ENCODE measurements at places on chromosomes 2 and 18.

GRCh38 chr2:208033701-208034502 lies 8.6 kb upstream of the PLEKHM3 start:
- DNase-seq: no peak

DNA sequence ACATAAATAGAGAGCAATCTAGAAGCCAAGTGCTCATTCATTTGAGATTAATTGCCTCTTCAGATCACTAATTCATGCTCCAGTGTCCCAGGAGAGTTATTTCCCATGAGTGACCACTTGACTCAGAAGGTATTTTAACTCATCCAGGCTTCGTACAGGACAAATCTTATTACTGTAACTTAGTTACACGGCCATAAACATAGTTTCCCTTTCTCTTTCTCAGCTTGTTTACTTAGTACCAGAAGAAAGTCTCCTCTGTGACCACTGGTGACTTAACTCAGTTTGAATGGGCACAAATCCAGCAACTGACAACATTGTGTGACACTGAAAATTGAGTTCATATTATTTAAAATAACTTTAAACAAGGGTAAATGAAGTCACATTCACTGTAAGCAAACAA lies 25.3 kb downstream of the MMADHC start:
- no peak for DNase-seq

DNA sequence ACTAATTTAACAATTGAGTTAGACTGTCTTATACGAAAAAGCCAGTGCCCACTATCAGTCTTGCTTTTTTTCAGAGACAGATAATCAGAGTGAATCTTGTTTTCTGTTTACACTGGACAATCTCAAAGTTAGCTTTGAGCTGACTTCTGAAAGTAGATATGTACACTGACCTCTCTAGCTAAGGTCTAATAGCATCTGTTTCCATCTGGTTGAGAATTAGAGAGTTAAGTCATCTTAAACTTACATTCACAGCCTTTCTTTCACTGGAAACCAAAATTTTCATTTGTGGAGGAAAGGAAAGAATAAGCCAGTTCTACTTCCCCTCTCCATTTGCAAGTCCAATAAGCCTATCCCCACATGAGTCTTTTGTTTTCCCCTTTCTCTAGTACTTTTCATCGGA lies 89.3 kb downstream of the VRK2 start:
- no peak for DNase-seq

- DNase-seq: no peak
Observed at GRCh38 chr2:149472413-149472812, 115.2 kb downstream of the MMADHC start.

GRCh38 chr2:241912021-241912555 lies 42.6 kb downstream of the RTP5 start:
- no peak for DNase-seq

DNA sequence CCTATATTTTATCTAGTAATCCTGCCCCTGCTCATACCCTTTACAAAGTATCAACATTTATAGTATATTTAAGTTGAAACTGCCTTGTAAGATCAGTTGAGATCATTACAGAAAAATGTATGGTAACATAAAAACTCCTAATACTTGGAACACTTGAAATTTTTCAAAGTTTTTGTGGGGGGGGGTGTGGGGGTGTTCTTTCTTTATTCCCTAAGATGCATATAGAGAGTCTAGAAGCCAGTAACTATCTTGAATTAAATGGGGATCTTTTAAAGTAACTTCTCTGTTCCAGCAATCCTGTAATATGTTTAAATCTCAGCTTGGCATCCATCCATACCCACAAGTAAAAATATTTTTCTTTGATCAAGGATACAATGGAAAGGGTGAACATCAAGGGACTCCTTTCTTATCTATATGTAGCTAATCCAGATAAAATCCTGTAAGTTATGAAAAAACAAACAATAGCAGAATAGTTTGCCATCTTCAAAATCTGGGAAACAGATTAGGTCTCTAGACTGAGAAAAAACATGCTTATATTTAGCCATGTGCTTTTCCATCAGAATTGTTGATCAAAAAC lies 455.3 kb downstream of the MEIS1 start:
- no peak for DNase-seq

GRCh38 chr2:165450156-165450555 lies 19.3 kb upstream of the CSRNP3 start:
- no peak for DNase-seq

GRCh38 chr2:12488352-12489318 lies 228.1 kb upstream of the TRIB2 start:
- DNase-seq: no peak

Data from sigmoid colon (tissue), 7 donors.